T-helper 1 cell (primary cell): ENCODE measurements at places on chromosomes 11 and 22.

DNA sequence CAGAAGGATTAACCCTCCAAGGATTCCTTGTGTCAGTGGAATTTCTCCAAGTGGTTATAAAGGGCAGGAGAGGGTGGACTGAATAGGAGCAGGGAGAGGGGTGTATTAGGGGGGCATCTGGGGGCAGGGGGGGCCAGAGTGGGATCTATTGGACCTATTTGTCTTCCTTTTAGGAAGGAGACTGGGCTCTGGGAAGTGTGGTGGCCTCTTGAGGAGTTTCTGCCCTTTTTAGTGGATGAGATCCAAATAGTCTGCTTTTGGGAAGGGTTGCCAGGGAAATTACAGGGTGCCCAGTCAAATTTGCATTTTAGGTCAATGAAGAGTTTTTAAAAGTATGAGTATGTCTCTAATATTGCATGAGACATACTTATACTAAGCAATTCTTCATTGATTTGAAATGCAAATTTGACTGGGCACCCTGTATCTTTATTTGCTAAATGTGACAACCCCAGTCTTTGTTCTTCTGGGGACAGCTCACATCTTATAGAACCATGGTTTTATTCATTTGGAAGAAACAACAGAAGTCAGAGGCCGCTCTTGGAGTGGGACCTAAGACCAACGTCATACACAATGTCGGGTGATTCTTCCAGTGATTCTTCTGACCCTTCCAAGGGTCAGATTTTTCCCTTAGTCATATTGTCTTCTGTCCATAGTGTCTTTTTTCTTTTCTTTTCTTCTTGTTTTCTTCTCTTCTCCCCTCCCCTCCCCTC, 429 bp upstream of the SLC22A6 start:
- DNase-seq = no peak

- DNase-seq = peak; percentile 6
Measured at GRCh38 chr11:3165152-3165705, at the start of gene OSBPL5. TSS of gene OSBPL5 (minus strand) at chr11:3165310. CDS start at chr11:3129148, 36,162 bp downstream.

- DNase-seq = no peak
Measured at GRCh38 chr11:66858186-66858938, 1.5 kb downstream of the LRFN4 start.

- DNase-seq = no peak
Measured at GRCh38 chr11:128506999-128507611, 80.3 kb downstream of the ETS1 start.
